ENCODE measurements at places on chromosomes 2 and 18. TPM values are rescaled to one million over a fixed set of nuclear protein-coding genes. Genes with fewer than 3 reads are reported as not detected.

DNA sequence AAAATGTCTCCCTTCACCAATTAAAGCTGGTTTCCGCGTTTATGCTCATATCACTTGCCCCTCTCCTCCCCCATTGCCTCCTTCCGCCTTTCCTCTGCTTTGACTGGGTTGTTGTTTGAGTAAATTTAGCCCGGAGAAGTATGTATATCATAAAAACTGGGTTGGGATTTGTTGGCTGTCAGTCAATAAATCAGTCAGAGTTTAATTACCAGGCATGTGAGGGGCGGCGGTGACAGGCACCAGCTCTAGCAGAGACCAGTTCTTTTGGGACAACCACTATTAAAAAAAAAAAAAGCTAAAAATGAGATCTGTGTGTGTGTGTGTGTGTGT lies 382.4 kb upstream of the SMIM21 start:
- H3K4me1 ChIP-seq: no peaks in the 10 kb centered on the region
- H3K36me3 ChIP-seq: no peaks in the 10 kb centered on the region
- DNase-seq: no peak
- peak overlapping the region; percentile 36 for H3K27ac ChIP-seq

DNA sequence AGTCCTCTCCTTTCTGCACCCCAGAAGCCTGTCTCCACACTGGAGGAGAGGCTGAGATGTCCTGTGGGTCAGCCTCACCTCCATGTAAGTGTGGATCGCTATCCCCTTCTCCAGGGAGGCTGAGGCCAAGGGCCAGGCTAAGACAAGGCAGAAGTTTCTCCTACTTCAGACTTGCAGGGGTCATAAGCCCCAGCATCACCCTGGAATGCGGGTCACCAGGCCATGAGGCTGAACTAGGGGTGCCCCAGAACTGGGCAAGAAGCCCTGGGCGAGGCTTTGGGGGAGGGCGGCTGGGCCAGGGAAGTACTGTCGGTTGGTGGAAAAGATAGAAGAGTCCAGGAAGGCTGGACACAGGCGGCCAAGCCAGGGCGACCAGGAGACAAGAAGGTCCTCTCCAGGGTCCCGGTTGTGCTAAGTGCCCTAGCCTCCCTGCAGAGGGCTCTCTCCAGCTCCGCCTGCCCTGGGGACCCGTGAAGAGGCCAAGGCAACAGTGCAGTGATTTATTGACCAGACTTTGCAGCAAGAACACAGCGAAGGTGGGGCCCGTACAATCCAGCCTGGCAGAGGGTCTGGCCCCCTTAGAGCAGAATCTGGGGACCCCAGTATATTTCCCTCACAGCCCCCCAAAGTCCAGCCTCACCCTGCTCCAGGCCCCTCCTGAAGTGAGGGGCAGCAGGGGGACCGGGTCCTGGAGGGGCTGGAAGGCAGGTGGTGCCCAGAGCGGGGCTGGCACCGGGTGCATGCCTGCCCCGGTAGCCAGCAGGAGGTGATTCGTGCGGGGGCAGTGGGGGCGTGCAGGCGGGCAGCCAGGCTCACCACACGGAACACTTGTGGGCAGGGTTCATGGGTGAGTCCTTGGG lies 8.1 kb downstream of the ECEL1 start:
- H3K4me3 ChIP-seq: no peak overlapping the region
- DNase-seq: peak; percentile 61
- H3K27ac ChIP-seq: no peak overlapping the region
- no peaks in the 10 kb centered on the region for H3K4me1 ChIP-seq
- peaks cover 11% of the 10 kb centered on the region for H3K27me3 ChIP-seq
- H3K36me3 ChIP-seq: no peaks in the 10 kb centered on the region

GRCh38 chr2:136347981-136348380 lies 230.0 kb upstream of the CXCR4 start:
- H3K36me3 ChIP-seq: no peaks in the 10 kb centered on the region
- no peaks in the 10 kb centered on the region for H3K4me1 ChIP-seq
- no peak overlapping the region for H3K27ac ChIP-seq
- H3K4me3 ChIP-seq: no peak overlapping the region

The DLGAP1 gene
- 5.4 TPM for total RNA-seq

The VIL1 gene
- total RNA-seq: not detected

The IGFBP5 gene
- total RNA-seq: 169 TPM

The UGT1A10 gene
- total RNA-seq: not detected

The CCL20 gene
- total RNA-seq: 4.9 TPM

DNA sequence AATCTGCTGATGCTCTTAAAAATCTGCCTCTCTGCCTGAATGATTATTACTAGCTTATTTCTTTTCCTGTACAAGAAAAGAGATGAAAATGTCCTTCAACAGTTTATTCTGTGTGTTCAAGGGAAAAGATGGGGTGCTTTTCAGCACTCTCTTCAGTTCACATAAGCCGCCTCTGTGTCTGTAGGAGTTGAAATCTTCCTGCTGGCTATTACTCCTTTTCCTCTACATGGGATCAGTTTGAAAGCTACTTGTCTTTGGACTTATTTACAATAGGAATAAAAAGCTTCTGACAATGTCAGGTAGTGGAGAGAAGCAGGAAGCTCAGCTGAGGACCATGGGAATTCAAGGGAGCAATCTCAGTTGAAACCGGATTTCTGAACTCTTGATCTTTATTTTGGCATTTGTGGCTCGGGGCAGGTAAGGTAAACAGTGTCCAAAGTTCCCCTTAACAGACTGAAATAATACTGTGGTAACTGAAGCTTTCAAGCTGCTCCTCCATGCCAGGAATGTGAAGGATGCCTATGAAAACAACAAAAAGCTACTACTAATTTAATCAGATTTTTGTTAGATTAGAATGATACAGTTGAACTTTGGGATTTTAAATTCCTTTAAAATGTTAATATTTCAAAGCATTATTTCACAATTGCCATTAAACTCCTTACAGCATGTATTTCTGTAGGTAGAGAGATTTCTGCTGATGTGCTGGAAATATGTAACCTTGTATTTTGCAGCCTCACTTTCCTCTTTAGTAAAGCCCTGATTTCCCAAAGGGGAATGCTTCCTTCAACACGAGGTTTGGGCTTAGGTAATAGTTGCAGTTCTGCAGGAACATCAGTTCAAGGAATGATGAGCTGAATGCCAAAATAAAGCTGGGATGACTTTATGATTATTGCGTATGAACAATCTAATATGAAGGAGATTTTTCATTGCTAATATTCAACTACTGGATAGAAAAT lies 43.6 kb downstream of the MAPRE2 start:
- no peak for DNase-seq
- H3K27ac ChIP-seq: no peak overlapping the region
- peaks cover 8% of the 10 kb centered on the region for H3K4me1 ChIP-seq
- H3K27me3 ChIP-seq: no peaks in the 10 kb centered on the region

DNA sequence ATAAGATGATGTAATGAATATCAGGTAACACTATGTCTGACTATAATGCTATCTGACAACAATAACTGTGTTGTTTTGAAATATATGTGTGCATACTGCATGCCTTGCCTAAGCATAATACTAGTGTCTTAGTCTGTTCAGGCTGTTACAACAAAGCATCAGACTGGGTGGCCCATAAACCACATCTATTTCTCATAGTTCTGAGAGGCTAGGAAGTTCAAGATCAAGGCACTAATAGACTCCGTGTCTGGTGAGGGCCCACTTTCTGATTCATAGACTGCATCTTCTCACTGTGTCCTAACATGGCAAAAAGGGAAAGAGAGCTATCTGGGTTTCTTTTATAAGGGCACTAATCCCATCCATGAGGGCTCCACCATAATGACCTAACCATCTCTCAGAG lies 80.1 kb downstream of the SUCLG1 start:
- H3K27me3 ChIP-seq: no peaks in the 10 kb centered on the region
- H3K4me3 ChIP-seq: no peak overlapping the region
- H3K4me1 ChIP-seq: no peaks in the 10 kb centered on the region
- no peaks in the 10 kb centered on the region for H3K36me3 ChIP-seq
- H3K27ac ChIP-seq: no peak overlapping the region
- DNase-seq: no peak

GRCh38 chr2:238581126-238581525 lies 154.4 kb downstream of the ASB1 start:
- H3K27ac ChIP-seq: no peak overlapping the region
- DNase-seq: no peak
- H3K4me1 ChIP-seq: no peaks in the 10 kb centered on the region
- H3K27me3 ChIP-seq: no peaks in the 10 kb centered on the region
- H3K36me3 ChIP-seq: no peaks in the 10 kb centered on the region

The MC5R gene
- not detected for total RNA-seq

DNA sequence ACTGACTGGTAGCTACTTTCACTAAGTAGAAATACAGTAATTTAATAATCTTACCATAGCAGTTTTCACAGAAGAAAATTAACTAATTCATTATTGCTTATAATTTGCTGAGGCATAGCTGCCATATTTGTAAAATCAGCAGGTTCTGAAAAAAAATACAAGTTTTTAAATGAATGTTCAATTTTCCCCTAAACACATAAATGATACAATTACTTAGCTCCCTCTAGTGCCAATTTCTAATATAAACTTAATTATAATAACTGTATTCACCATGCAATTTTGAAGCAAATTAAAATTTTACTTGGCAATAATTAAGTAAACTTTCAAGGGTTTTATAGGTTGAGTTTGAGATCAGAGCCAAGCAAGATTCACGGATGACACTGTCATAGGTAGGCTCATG lies 1321.6 kb upstream of the ACVR2A start:
- no peak overlapping the region for H3K4me3 ChIP-seq
- no peak for DNase-seq
- no peaks in the 10 kb centered on the region for H3K27me3 ChIP-seq
- H3K4me1 ChIP-seq: no peaks in the 10 kb centered on the region
- H3K36me3 ChIP-seq: no peaks in the 10 kb centered on the region

The KCNS3 gene
- 47.8 TPM for total RNA-seq

The SEPTIN10 gene
- total RNA-seq: 83.7 TPM

Measured in upper lobe of right lung (tissue), 1 donor.